Central memory CD4-positive, alpha-beta T cell (primary cell): ENCODE measurements at places on chromosomes 6 and 20.

DNA sequence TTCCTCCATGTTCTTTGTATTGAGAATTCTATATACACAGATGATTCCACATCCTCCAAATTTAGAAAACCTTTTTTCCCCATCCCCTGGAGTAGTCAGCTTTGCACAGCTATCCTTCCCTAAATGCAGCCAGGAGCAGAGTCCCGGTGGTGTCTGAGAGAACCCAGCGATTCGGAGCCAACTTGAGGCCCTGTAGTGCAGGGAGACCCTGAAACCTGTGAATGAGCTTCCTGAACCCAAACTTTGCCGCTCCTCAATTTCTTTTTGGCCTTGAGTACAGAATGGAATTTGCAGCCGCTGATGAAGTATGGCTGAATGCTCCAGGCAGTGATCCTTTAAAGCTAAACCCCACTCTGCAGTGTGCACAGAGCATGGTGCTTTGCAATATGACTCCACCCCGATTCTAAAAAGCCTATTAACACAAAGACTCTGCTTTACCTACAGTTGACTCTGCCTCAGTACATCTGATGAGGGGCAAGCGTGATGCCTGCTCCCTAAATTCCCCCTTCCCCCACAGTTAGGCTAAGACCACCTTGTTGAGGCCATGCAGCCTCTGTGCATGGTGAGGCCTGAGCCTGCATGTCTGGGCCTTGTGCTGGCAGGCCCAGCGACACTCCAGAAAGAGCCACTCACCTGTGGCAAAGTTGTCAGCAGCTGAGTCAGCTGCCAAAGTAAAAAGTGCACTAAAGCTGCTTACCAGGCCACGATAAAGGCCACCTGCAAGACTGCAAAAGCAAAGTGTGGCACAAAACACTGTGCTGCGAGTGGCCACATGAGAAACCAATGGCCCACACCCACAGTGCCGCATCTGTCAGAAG, 82.1 kb downstream of the PLEKHG1 start:
- no peak for DNase-seq

DNA sequence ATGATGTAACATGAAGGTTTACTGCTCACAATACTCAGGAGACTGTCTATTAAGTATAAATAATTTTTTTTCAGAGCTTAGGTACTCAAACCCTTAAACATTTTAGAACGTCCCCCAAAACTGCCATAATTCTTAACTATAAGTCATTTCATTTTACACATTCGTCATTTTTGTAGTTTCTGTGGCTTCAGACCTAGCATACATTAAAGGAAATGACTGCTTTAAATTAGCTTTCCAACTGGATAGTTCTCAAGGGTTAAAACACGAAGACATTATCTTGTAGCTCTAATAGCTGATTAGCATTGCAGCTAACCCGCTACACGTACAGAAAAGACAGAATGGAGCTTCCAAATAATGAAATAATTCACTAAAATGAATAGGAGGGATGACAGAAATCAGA, 24.9 kb upstream of the PLN start:
- DNase-seq = no peak

- DNase-seq = no peak
Measured at GRCh38 chr6:12679341-12679740, 37.2 kb upstream of the PHACTR1 start.

GRCh38 chr6:56995347-56995902, 40.5 kb downstream of the BEND6 start:
- DNase-seq = no peak

- DNase-seq = no peak
Measured at GRCh38 chr6:140537834-140538705, 1163.6 kb upstream of the CITED2 start.

GRCh38 chr20:38062890-38063289, 29.3 kb downstream of the RPRD1B start:
- DNase-seq = no peak

DNA sequence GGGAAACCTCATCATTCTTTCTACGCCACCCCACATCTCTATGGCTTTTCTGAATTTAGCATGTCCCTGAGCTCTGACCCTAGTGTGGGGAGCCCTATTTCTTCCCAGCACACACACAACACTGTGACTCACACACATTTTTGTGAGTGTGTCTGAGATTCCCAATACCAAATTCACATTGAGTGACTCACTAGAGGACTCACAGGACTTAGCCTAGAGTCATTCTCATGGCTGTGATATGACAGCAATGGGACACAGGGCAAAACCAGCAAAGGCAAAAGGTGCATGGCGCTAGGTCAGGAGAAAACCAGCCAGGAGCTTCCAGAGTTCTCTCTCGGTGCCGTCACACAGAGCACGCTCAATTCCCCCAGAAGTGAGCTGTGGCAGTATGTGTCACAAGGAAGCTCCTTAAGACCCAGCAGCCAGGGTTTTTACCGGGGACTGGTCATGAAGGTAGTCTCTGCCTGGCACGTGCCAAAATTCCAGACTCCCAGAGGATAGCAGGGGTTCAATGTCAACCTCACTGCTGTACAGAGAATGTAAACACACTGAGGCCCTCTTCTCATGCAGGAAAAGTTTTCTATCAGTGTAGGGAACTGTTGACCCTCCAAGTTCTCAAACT, 6.2 kb downstream of the CSTL1 start:
- DNase-seq = no peak

DNA sequence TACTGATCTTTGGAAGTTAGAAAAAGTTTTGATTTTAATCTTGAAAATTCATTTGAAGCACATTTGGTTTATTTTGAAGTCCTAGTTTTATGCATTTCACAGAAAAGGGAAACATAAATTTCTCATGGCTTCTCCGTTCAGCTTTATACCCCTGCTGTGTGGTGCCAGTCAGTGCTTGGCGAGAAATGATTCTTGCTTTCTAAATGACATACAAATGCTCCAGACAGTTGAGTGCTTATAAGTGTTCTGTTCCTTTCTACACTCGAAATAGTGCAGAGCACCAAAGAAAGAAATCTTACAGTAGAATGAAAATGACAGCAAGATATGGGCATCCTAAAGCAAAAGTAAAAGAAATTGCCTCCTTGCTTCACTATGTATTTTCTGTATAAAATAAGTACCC, 9.0 kb upstream of the ZNF292 start:
- DNase-seq = no peak

DNA sequence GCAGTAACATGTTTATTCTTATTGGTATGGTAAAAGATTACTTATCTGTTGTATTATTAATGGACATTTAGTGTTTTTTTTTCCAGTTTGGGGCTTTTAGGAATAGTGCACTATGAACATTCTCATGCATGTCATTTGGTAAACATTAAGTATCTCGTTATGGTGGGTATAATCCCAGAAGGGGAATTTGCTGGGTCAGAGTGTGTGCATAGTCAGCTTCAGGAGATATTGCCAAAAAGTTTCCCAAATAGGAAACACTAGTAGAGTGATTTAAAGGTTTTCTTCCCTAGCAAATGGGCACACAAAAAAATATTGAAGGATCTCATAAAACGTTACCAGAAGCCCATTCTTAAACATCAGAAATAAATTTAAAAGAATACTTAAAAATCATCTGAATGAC, 25.2 kb upstream of the NHSL1 start:
- no peak for DNase-seq

GRCh38 chr6:35727231-35727934, 9.4 kb upstream of the ARMC12 start:
- DNase-seq = no peak
